ENCODE measurements at places on chromosomes 2 and 18.

DNA sequence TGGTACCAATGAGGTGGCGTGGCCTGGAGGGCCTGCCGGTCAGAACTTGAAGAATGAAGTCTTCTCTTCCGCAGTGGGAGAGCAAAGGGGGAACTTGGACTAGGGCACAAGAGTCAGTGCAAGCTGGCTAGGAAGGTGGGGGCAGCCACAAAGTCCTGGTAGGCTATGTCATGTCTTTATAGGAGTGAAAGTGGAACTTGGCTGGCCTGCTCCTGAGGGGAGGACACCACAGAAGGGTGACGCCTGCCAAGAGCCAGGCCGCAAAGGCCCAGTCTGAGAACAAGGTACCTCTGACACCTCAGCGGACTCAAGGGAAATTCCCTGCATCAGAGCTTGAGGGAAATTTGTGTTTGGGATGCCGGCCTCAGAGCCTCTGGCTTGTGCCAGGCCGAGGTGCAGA is 32.2 kb upstream of the MAP3K20 start:
- no peak for DNase-seq

- DNase-seq: no peak
These were observed 38.9 kb downstream of the HIBCH start for GRCh38 chr2:190280565-190281350.

DNA sequence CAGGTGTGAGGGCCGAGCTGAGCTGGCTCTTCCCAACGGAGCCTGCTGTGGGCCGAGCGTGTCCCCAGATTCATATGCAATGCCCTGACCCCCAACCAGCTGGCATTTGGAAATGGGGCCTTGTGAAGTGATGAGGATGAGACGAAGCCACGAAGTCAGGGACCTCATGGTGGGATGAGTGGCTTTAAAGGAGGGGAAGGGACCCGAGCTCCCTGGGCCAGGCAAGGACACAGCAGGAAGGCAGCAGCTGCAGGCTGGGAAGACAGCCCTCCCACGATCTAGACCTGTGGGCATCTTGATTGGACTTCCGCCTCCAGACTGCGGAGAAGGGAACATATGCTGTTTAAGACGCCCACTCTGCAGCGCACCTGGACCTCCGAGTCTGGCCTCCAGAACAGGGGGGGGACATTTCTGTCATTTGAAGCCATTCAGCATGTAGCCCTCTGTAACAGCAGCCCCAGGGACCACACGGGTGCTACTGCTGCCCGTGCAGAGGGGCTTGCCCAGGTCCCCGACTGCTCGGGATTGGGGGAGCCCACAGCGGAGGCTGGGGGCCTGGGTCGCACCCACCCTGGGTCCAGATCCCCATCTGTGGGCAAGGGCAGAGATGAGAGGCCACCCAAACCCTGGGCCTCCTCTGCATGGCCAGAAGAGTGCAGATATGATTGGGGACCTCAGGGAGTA is 27.2 kb downstream of the KIF1A start:
- no peak for DNase-seq

DNA sequence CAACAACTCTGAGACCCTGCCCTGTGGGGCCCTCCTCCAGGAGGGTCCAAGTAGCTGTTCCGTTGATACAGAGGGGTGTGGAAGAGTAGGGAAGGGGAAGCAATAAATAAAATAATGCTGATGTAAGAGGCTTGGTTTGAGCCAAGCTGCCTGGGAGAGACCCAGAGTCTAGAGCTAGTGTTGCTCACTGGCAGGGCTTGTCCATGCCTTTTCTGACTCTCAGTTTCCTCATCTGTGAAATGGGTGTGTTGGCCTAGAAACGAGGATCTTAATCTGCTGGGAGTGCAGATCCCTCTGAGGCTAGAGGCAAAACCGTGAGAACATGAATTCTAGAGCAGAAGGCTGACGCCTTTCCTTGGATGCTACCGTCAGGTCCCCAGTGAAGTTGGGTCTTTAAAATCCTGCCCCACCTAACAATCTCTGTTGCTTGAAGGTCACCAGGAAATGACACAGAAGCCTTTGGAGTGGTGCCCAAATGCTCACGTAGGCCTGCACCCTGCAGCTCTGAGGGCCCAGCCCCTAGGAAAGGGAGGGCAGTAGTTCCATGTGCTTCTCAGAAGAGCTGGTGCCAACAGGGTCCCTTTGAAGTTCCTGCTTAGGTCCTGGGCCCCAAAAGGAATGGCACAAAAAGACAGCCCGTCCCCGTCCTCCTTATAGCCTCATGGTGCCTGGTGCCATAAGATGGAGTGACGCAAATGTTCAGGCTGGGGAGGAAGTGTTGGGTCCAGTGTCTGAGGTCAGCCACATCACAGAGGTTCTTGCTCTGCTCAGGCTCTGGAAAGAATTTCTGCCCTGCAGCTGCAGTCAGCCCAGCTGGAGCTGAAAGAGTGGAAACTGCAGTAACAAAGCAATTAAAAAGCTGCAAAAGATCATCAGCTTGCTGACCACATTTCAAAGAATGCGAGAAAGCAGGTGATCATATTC is 73.2 kb upstream of the SMAD2 start:
- DNase-seq: no peak

DNA sequence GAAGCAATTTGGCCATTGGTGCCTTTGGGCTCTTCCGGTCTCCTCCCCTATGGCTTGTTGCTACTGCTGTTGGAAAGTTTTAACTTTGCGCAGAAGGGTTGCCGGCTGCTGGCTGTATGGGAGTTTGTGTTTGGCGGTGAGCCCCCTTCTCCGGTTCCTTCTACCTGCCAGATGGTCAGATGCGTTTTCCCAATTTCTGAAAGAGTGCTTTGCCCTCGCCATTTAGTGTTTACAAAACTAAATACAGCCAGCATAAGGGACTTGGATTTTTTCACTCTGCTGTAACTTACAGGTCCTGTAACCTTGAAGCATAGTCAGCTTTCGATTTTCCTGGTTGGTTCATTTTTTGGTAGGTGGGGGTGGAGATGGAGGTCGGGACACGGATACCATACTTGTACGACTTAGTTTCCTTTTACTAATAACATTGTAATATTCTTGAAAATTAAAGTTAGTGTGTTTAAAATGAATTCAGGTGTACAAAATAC is 604 bp downstream of the COQ10B start:
- DNase-seq: no peak

DNA sequence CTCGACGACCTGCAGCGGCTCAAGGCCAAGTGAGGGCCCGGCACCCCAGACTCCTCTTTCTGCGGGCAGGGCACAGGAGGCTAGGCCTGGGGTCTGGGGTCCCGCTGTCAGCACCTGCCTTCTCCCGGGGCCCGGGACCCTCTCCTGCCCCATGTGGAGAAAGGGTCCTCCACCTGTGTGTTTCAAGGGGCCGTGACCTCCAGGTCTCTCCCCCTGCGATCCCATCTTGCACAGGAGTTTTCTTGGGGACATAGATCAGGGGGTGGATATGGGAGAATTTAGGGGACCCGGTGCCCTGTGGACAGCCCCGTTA is 791 bp downstream of the DES start:
- DNase-seq: no peak

- DNase-seq: no peak
These were observed 173.9 kb upstream of the ERBB4 start for GRCh38 chr2:212712466-212712865.

Data from activated CD8-positive, alpha-beta memory T cell treated with anti-CD3 and anti-CD28 coated beads for 48 hours (primary cell).